ENCODE measurements at places on chromosomes 1 and 21. TPM values are rescaled to one million over a fixed set of nuclear protein-coding genes. Genes with fewer than 3 reads are reported as not detected.

DNA sequence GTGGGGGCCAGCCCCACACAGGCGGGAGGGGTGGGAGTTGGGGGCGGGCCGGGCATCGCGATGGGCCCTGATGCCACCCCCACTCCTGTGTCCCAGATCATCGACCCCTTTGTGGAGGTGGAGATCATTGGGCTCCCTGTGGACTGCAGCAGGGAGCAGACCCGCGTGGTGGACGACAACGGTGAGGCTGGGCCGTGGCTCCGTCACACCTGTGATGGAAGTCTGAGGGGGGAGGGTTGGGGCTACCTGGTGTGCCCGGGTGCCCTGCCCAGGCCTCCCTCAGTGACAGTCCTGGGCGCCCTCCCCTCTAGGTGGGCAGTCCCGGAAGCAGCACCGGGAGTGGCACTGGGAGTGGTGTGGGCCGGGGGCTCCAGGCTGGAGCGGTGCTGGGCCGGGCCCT is 22.6 kb downstream of the PLCH2 start:
- DNase-seq = no peak

DNA sequence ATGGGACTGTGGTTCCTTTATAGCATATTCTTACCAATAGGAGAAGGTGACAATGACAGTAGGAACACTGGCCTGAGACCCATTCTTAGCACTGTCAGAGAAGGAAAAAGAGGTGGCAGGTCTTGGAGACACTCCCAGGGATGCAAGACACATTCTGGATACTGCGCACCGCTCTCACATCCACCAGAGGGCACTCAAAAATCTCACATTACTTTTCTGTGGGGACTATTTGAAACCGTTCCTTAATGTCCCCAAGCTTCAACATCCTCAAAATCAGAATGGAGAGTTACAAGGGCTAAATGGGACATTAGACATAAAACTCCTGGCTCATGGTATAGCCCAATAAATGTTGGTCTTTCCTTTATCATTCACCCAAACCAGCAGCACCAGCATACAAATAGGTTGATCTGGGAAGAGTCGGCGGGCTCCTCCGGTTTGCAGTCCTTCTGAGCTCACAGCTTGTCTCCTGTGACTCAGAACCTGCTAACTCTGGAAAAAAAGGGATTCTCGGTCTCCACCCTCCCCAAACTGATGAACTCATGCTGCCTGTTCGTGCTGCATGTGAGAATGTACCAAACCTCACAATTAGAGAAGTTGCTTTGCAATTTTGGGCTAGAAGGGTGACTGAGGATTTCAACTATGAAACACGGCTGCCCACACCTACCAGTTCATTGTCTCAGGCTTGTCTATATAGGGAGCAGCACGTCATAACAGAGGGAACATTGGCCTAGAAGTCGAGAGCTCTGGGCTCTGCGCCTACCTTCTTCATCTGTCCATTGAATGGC is 40.2 kb downstream of the IL12RB2 start:
- DNase-seq = peak; percentile 53

The SH2D5 gene
- total RNA-seq = 0.71 TPM

GRCh38 chr1:154551474-154551873 is 7.0 kb downstream of the UBE2Q1 start:
- DNase-seq = no peak

- no peak for DNase-seq
Measured at GRCh38 chr1:203600782-203601513, 25.7 kb upstream of the ATP2B4 start.

GRCh38 chr1:223887747-223888418 is 42.1 kb upstream of the TP53BP2 start:
- DNase-seq = peak; percentile 97

The PTPRC gene
- total RNA-seq = 0.23 TPM

The FHL3 gene
- 39.0 TPM for total RNA-seq

DNA sequence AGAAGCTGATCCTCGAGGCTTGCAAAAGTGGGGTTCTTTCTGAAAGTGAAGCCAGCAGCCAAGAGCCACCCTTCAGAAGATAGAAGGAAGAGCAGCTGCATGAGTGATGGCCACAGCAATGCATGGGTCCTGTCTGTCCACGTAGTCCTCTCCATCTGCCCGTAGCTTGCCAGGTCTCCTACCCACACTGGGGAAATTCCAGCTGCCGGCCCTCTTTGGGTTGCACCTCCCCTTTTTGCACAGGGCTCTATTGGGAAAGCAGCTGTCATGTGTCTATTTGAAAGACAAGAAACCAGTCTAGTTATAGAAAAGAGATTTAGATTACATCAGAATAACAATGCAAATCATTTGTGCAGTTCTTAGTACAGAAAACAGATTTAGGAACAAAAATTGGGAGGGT is 204.4 kb downstream of the GIPC2 start:
- peak; percentile 86 for DNase-seq

DNA sequence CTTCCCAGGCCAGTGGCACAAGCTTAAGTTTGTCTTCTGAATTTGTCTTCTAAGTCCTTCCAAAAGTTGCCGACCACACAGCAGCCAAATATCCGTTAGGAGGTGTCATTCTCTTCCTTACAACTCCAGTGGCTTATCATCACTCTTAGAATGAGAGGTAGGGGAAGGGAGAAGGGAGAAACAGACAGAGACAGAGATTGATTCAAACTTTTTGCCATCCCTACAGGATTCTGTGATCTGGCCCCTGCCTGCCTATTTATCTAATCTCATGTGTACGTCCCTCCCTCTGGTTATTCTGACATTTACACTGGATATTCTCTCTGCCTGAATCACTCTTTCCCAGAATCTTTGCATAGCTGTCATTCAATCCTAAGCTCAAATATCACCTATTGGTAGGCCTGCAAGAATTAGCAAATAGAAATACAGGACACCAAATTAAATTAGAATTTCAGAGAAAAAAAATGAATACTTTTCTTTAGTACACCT is 488 bp upstream of the GNL2 start:
- DNase-seq = no peak

The LCE1E gene
- not detected for total RNA-seq

The S100A14 gene
- not detected for total RNA-seq

- DNase-seq = no peak
Measured at GRCh38 chr1:18322368-18323032, 158.2 kb upstream of the KLHDC7A start.
